Left lobe of liver (tissue), 2 donors: ENCODE measurements at places on chromosomes 16 and 17. TPM values are rescaled to one million over a fixed set of nuclear protein-coding genes. Genes with fewer than 3 reads are reported as not detected.
A peak's percentile ranks its signal among the peaks of the same experiment; 100 is the strongest.

GRCh38 chr17:73011016-73011486, 81.4 kb downstream of the SLC39A11 start:
- no peak for DNase-seq

GRCh38 chr16:61987474-61988012, 48.7 kb downstream of the CDH8 start:
- no peak for DNase-seq

GRCh38 chr17:204427-205147, 23.1 kb upstream of the DOC2B start:
- DNase-seq, result no peak

GRCh38 chr16:65769055-65769465, 597.4 kb upstream of the CDH5 start:
- no peak for DNase-seq

- DNase-seq, result no peak
Observed at GRCh38 chr16:86245351-86245750, 265.0 kb upstream of the FOXF1 start.

DNA sequence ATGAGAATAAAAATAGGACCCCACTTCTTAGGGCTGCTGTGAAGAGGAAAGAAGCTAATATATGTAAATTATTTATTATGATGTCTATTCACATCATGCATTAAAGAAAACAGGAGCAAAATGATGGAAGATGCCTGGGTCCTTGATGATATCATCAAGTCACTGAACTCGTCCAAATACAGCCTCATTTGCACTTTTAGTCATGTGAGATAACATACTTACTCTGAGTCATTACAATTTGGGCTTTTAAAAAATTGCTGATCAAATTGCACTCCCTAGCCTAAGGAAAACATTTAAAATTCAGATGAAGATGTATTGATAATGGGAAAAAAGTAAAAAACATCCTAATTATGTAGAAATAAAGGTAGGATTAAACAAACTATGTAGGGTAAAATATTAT, 302.7 kb upstream of the CCL2 start:
- no peak for DNase-seq

DNA sequence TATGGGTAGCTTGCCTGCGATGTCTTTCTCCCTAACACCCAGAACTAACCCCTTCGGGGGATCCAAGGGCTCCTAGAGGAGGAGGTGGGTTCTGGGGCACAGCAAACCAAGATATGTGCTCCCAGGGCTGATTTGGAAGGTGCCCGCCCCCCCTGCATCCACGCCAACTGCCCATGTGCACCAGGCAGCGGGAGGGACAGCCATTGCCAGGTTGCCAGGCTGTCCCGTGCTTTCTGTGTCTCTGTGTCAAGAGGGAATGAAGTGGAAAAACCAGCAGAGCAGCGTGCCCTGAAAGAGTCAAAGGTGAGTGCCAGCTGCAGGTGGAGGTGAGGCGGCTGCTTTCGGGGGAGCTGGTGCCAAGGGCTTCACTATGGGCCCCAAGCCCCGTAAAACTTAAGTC, 6.4 kb downstream of the TEKT5 start:
- DNase-seq, result no peak

GRCh38 chr17:8818047-8818446, 18.9 kb upstream of the MFSD6L start:
- peak; percentile 26 for DNase-seq

GRCh38 chr16:3098459-3099394, at the start of gene ZSCAN10:
Gene ZSCAN10 (minus strand): TSS chr16:3099294. CDS start chr16:3092937, 6,357 bp downstream.
- DNase-seq, result no peak

- DNase-seq, result no peak
Observed at GRCh38 chr17:40437095-40437732, 6.0 kb upstream of the IGFBP4 start.

GRCh38 chr17:69669441-69670178, 255.1 kb downstream of the MAP2K6 start:
- DNase-seq, result no peak

The HAGHL gene
- 1.2 TPM for total RNA-seq

The TAOK1 gene
- total RNA-seq, result 20.9 TPM

The NTN1 gene
- 11.5 TPM for total RNA-seq

The NRN1L gene
- 0.88 TPM for total RNA-seq

The MILR1 gene
- total RNA-seq, result 0.33 TPM

The KRTAP4-4 gene
- not detected for total RNA-seq
